Psoas muscle (tissue), 8 donors: ENCODE measurements at places on chromosomes 1 and 21. TPM values are rescaled to one million over a fixed set of nuclear protein-coding genes. Genes with fewer than 3 reads are reported as not detected.
A peak's percentile ranks its signal among the peaks of the same experiment; 100 is the strongest.

DNA sequence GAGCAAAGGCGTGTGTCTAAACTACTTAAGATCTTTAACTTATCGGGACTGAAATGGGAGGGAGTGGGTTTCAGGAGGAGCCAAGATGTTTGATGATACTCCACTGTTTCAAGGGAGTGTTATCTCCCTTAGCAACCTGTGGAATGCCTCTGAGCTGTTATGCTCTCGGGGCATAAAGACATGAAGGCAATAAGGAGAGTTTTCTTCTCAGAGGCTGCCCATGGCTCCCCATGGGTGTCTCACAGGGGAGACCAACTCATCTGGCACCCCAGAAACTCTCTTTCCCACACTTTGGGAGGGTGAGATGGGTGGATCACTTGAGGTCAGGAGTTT, 130.0 kb downstream of the LIPI start:
- DNase-seq, result no peak

Gene HHAT
- 0.64 TPM for total RNA-seq

GRCh38 chr1:82395440-82395839, 594.7 kb downstream of the ADGRL2 start:
- DNase-seq, result no peak

DNA sequence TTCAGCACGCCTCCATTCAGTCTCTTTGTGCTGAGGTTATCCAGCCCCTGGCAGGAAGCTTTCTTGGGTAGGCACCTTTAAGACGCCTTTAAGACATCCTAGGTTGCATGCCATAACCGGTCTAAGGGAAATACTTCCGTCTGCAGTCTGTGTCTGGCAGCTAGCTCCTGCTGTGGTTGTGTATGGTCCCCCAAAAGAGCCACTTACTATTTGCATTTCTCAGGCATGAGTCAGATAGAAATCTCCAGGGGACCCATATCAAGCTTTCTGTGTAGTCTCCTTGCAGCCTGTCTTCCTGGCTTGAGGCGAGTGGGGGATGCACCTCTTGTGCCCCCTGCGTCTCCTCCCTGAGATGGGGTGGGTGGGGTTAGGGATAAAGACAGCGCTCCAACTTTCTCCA, 10.0 kb upstream of the RYR2 start:
- DNase-seq, result no peak

DNA sequence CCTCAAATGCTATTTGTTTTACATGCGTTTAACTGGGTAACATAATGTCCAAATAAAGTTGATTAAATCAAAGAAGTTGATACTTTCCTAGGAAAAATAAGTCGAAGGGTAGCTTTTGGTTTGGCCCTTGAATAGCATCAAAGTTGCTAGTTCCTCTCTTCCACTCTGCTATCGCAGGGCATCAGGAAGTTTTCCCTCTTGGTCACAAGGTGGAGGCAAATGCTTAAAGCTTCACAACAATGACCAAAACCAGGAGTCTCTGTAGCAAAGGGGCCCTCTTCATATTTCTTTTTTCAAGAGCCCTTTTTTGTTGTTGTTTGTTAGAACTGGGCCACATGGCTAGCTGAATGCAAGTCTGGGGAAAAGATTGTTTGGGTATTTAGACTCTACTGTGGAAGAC, 668.4 kb downstream of the KCNT2 start:
- DNase-seq, result no peak

GRCh38 chr1:70509996-70510876, 99.2 kb downstream of the CTH start:
- DNase-seq, result no peak

DNA sequence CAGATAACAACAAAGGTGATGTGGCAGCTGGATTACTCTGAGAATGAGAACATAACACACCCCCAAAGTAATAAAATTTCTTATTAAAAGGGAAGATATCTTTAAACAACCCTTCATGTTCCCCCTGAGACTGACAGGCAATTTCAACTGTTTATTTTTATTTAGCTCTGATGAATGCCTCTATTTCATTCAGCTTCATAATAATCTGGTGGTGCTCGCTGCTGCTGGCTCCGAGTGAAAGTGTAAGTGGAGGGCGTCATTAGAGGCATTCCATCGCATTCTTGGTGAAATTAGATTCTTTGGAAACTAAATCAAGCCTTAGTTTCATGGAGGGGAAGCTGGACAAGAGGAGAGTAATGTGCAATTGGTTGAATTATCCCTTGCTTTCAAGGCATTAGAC, 128.9 kb downstream of the GRIK1 start:
- no peak for DNase-seq

DNA sequence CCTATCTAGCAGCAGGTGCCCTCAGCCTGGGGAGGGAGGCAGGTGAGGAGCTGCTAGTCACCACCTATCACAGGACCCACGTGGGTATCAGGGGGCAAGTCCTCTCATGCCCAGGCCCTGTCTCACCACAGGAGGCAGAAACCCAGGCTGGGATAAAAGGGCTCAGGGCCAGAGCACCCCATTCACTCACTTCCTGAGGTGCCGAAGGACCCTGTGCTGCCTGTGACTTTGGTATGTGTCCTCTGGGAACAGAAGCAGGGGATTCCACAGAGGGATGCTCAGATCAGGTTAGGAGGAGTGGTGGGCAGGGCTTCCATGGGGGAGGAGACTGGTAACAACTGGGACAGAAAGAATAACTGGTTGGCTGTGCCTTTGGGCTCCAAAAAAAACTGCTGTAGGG, at the start of gene LCE1E:
LCE1E (plus strand) TSS at position 181 of the 400 bp plus-strand sequence. CDS start 1,043 bp downstream, outside the sequence.
- no peak for DNase-seq

Gene FCRLA
- total RNA-seq, result 0.49 TPM

DNA sequence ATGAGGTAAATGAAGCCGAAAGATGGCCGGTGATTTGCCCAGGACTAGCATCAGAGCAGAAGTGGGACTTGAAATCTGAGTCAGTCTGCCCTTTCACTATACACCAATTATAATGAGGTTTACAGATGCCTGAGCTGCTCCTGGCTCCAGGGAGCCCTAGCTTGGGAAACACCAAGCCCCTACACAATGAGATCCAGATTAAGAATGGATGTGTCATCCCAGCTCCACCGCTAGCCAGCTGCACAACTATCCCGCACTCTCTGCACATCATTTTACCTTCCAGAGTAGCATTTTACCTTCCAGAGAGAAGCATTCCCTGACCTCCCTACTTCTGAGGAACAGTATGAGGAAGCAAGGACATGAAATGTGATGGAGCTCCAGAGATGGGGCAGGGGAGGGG, 27.0 kb downstream of the SERTAD4 start:
- DNase-seq, result no peak

Gene REN
- not detected for total RNA-seq

DNA sequence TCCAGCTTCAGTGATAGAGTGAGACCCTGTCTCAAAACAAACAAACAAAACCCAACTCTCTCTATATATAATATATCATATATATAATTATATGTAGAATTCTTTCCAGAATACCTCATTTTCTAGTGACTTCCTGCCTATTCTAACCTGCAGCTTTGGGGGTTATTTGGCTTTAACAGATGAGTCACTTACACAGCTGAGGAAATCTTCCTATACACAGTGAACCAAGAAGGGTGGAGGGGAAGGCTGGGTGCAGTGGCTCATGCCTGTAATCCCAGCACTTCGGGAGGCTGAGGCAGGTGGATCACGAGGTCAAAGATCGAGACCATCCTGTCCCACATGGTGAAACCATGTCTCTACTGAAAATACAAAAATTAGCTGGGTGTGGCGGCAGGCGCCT, 9.2 kb downstream of the RAB29 start:
- no peak for DNase-seq

DNA sequence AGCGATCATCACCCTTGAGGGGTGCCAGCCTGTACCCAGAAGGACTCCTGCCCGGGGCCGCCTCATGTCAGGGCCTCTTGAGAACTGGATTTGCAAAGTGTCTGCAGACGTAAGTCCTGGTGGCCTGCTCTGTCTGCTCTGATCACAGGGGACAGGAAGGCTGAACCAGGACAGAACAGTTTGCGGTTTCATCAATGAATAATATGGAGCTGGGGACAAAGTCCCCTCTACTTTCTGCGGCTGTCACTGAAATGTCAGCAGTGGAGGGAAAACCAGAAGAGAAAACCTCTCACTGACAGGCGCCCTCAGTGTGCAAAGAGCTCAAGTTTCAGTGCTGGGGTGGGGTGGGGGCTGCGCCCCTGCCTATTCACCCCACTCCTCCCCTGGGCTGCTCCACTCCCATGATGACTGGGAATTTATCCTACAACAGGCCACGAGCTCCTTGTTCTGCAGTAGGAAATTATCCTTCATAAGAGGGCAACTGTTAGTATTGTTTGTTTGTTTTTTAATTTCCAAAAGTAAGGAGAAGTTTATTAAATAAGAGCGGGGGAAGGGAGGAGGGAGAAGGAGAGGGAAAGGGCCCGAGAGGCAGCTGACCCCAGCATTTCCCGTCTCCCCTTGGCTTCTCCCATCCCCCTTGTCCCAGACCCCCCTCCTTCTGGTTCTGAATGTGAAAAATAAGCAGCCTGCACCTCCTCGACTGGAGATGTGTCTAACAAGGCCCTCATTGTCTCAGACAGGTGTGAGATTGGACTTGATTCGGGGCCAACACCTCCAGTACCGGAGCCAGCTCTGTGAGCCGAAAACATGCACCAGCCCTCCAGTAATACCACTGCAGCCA, 149.2 kb downstream of the CLIC6 start:
- DNase-seq, result no peak

- no peak for DNase-seq
These were observed 31.9 kb upstream of the KCNA2 start for GRCh38 chr1:110638058-110638457.

DNA sequence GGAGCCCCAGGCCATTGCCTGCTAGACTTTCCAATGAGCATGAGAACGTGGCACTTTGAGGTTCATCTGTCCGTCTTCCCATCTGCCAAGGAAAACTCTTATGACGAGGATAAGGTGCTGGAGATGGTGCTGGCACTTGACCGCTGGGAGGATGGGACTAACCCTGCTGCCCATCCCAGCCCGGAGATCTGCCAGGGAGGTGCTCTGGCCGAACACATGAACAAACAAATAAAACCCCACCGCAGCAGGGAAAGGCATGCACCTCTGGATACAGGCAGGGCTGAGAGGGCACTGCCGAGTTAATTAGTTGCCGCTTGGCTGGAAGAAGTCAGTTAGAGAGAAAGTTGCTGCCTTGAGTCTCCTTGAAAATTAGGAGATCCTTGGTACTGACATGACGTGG, 308.4 kb downstream of the AJAP1 start:
- DNase-seq, result no peak

GRCh38 chr1:214111796-214112195, 124.0 kb downstream of the PROX1 start:
- DNase-seq, result no peak

Gene DIP2A
- 8.9 TPM for total RNA-seq

Gene FAM177B
- not detected for total RNA-seq

Gene LRRC40
- 7.4 TPM for total RNA-seq

DNA sequence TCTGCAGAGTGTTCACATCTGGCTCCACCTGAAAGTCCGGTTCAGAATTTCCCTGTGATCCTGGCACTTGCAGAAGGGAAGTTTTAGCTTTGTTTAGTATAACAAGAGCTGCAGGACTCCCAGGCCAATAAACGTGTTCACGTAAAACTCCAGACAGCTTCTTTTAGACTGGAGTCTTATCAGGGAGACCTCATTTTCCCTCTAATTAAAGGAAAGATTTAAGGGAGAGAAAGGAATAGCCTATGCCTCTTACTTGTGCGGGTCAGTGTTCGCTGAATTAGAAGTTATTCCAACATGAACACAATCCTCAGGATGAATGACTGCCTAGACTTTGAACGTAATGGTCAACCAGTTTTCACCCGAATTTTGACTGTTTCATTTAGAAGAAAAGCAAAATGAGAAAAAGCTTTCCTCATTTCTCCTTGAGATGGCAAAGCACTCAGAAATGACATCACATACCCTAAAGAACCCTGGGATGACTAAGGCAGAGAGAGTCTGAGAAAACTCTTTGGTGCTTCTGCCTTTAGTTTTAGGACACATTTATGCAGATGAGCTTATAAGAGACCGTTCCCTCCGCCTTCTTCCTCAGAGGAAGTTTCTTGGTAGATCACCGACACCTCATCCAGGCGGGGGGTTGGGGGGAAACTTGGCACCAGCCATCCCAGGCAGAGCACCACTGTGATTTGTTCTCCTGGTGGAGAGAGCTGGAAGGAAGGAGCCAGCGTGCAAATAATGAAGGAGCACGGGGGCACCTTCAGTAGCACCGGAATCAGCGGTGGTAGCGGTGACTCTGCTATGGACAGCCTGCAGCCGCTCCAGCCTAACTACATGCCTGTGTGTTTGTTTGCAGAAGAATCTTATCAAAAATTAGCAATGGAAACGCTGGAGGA, 202.1 kb upstream of the SGIP1 start:
- DNase-seq, result peak; percentile 78

DNA sequence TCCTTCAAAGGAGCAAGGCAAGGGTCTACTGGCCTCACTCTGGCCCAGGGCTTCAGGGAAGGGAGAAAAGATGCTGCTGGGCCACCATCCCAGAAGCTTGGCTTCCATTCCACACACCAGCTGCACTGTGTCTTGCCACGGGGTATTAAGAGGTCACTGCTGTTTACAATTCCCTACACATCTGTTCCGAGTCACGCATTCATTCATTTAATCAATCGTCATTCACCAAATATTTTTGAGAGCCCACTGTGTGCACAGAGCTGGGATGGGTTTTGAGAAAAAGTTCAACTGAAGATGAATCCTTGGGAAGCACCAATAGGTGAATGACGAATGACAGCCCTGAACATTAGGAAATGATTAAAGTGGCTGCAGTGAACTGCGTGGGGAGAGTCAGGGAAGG, 101.7 kb downstream of the NAV1 start:
- peak; percentile 74 for DNase-seq

DNA sequence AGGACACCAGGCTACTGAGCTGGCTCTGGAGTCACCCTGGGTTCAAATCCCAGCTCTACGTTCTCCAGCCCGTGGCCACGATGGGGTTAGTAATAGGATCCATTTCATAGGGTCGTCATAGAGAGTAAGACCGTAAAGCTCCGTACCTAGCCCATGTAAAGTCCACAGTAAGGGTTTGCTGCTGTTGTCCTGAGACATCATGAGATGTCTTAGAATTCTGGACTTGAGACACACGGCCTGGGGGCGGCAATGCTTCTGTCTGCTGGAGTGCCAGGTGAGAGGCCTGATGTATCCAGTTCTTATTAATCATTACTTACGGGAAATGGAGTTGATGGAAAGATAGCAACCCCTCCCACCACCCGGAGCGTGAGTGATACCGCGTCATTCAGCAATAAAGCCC, 3.6 kb downstream of the TCP10L start:
- DNase-seq, result no peak

DNA sequence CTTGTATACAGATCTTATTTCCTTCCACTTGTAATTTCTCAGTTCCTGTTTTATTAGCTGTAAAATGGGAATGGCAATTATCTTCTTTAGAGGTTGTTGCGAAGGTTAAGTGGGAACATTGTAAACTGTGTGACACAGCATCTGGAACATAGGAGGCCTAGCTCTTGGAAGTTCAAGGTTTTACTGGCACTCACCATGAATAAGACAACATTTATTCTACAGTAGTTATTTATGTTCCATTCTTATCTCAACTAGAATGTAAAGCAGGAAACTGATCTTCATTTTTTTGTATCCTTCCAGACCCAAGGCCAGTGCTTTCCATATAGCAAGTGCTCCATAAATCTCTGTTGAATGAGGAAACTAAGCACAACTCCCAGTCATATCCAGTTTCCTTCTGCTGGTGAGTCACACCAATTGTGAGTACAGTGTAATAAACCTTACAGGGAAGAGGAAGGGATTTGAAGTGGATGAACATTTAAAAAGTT, 1.4 kb downstream of the BCL10 start:
- DNase-seq, result no peak
